H9 (cell line): ENCODE measurements at places on chromosomes 7 and 10. TPM values are rescaled to one million over a fixed set of nuclear protein-coding genes. Genes with fewer than 3 reads are reported as not detected.

DNA sequence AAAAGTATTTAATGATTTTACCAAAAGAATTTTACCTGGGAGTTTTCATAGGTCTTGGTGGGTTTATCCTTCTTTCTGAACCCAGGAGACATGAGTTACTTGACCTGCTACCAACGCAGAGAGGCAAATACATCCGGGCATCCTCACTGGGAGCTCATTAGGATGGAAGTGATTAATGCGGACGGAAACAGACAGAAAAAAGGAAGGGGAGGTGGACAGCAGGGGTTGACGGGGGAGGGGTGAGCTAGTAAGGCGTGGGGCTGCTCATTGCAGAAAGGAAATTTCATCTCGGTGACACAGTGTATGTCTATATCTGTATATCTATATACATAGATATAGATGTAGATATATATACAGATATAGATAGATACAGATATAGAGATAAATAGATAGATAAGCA lies 408.2 kb upstream of the ADARB2 start:
- DNase-seq = no peak

The OR13A1 gene
- total RNA-seq = 0.13 and 0.15 TPM in 2 replicates

GRCh38 chr10:26721561-26721960 lies 24.1 kb downstream of the PDSS1 start:
- DNase-seq = no peak

The C10orf71 gene
- total RNA-seq = not detected in 2 replicates

- no peak for DNase-seq
These were observed 32.2 kb upstream of the ITGB8 start for GRCh38 chr7:20298486-20298901.

DNA sequence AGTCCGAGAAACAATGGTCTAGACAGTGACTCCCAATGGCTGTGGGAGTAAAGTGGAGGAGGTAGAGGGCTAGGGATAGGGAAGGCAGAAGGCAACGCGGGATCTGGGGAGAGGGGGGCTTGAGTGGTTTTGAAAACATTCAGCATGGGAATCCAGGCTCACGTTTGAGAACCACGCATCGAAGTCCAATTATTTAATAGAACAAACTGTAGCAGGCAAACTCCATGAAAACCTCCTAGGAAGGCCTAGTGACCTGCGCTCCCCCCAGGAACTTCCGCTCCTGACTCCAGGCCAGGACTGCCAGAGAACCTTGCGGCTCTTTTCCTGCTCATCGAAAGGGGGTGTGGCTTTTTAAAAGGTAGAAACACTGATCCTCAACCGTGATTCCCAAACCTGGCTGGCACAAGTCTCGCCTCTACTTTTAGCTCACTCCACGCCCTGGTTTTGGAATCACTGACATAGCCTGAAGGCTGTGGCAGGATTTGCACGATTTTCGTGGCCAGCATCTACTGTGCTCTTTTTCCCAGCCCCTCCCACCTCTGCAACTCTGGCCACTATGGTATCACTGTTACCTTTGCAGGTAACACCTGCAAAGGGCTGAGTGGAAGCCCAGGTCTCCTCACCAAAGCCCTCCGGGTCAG lies 43.4 kb downstream of the MYOF start:
- DNase-seq = peak; percentile 89
